ENCODE measurements at places on chromosomes 3 and 15.
A peak's percentile ranks its signal among the peaks of the same experiment; 100 is the strongest.

DNA sequence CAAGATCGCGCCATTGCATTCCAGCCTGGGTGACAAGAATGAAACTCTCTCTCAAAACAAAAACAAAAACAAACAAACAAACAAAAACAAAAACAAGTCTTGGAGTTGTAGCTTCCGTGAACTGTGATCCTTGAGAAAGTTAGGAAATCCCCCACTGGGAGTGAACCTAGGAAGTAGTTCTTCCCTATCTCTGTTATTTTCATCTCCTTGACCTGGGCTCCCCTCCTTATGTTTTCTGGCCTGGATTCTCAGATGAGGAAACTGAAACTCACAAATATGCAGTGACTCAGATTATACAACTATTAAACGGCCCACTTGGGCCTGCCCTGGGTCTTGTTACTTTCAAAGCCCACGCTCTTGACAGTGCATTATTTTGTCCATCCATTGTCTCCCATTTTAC is 29.7 kb downstream of the SAXO2 start:
- no peak for DNase-seq

GRCh38 chr3:50211930-50212329 is 6.9 kb downstream of the SLC38A3 start:
- peak; percentile 34 for DNase-seq

- DNase-seq = no peak
These were observed 61.8 kb downstream of the ATP11B start for GRCh38 chr3:182855076-182855475.

- DNase-seq = no peak
These were observed 74.9 kb upstream of the SETMAR start for GRCh38 chr3:4228295-4228694.
